ENCODE measurements at places on chromosomes 3 and 15.

GRCh38 chr15:67307156-67307555, 52.6 kb downstream of the IQCH start:
- DNase-seq, result peak; percentile 25

DNA sequence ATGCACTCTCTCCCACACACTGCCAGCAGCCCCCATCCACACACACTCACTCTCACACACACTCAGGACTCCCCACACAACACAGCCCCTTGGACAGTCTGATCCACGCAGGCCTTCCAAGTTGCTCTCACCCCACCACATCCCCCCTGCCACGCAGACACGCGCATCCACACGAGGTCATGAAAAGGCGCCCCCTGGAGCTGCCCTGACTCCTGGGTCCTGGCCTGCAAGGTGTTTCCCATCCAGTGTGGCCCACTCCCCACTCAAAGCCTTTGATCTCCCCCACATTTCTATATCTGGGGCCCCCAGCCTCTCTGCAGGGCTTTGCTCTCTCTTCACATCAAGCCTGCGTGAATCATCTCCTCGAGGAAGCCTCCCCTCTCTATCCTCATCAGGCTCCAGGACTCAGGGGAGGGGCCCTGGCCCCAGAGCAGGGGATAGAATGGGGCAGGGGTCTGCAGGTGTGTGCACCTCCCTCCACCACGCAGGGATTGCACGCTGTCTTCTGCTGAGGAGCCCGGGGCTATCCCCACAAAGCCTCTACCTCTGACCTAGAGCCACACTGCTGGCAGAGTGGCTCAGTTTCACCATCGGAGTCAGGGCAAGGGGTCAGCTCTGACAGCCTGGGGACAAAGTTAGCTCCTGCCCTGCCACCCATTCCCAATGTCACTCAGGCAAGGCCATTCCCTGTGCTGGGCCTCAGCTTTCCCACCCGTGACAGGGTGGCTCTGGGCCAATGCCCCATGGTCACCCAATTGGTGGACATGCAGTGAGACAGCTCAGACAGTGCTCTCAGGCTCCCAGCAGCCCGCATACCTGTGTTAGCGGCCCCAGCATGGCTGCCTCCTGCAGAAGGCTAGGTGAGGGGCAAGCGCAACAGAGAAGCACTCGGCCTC, 6.4 kb downstream of the MYL3 start:
- DNase-seq, result no peak

DNA sequence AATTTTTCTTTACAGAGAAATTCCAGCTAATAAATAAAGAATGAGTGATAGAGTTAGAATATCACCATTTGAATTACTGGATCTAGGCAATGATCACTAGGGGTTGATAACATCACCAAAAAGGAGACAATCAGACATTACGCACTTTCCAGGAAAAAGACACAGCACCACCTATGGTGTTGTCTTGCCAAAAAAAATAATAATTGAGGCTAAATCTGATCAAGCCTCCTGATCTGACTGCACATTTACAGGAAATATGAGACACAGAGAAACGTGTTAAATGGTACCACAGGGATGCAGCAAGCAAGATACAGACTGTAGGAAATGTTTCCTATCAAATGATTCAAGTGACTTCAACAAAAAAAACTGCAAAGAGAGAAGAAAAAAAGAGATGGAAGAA, 92.8 kb downstream of the EOMES start:
- DNase-seq, result peak; percentile 26

DNA sequence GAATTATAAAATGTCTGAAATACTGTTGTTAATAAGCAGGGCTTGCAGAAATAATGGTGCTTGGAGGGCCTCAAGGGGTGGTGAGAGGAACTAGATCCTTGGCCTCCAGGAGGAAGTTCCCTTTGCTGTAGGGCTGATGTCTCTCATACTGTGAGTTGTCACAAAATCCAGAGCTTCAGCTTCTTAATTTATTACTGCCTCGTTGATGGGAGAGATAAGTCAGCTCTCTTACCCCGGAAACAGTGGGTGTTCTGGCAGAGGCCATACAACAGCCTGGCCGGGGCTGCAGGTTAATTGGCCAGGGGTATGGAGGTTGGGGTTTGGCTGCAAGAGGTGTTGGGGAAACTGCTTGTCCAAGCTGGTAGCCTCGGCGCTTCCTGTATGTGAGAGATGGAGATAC, 15.5 kb downstream of the MAPKAPK3 start:
- no peak for DNase-seq

GRCh38 chr15:79008659-79009058, 63.8 kb upstream of the CTSH start:
- no peak for DNase-seq

All from fibroblast of the aortic adventitia (primary cell).